Psoas muscle (tissue), 8 donors: ENCODE measurements at places on chromosomes 4 and X. TPM values are rescaled to one million over a fixed set of nuclear protein-coding genes. Genes with fewer than 3 reads are reported as not detected.

DNA sequence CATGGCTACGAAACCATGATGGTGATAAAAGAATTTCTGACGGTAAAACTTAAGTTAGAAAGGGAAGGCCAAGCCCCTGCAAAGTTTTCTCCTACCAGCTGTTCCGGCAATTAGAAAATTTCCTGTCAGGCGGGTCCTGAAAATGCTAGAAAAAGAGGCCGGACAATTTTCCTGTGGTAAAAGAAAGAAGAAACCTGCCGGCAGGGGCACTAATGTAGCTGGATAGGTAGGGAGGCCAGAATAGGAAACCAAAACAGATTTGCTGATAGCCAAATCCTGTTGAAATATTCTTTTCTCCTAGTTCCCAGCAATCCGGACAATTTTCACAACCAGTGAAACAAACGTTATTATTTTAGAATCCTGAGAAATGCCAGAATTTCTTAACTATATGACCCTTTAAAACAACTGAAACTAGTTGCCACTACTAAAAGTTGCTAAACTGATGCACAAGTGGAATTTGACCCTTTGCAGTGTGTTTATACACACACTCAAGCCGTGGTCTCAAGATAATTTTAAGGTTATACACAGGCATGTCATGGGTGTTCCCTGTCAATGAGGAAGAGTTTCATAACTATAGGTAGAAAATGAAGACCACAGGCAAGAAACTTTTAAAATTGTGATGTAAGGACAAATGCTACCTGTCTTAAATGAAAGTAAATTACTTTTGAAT lies 47.7 kb downstream of the RPS6KA3 start:
- no peak for DNase-seq

FRAS1 gene
- total RNA-seq = 0.42 TPM

ARX gene
- 4.6 TPM for total RNA-seq

PGAM4 gene
- total RNA-seq = not detected

EDNRA gene
- 2.2 TPM for total RNA-seq

GRCh38 chr4:3623106-3623505 lies 90.9 kb upstream of the LRPAP1 start:
- no peak for DNase-seq

DNA sequence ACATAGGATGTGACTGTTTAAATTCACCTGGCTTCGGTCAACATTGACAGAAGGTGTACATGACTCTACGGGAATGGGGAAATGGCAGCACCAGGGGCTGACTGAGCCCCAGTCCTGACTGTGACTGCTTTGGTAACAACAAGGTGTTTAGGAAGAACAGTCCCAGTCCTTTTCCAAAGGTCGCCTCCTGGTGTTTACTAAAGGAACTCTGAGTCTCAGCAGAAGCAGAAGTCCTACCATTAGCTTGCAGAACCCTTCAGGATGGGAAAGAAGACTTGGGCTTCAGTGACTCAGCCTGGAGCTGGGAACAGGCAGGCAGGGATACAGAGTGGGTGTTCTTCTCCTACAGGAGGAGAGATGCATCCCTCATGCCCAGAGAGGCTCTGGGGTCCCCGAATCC lies 103.3 kb downstream of the MGST2 start:
- DNase-seq = no peak

- DNase-seq = no peak
These were observed 849.3 kb upstream of the PCDH10 start for GRCh38 chr4:132299841-132300240.

PFKFB1 gene
- 10.3 TPM for total RNA-seq

TMEM150C gene
- total RNA-seq = 4.6 TPM

DNA sequence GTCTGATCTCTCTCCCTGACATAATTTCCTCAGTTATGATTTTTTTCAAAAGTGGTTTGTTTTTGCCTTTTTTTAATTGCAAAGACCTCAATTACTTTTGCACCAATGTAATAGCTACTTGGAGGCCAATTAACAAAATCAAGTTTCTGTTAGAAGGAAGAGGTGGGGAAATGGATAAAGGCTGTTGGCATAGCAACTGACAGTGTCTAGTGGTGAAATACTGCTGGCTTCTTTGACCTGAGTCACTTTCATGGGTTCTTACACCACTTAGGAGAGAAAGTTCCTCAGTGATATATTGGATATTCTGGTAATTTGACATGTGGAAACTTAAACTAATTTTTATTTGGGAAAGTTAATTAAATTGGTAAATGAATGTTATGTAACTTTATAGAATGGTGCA lies 26.5 kb upstream of the ATP8A1 start:
- DNase-seq = no peak

DNA sequence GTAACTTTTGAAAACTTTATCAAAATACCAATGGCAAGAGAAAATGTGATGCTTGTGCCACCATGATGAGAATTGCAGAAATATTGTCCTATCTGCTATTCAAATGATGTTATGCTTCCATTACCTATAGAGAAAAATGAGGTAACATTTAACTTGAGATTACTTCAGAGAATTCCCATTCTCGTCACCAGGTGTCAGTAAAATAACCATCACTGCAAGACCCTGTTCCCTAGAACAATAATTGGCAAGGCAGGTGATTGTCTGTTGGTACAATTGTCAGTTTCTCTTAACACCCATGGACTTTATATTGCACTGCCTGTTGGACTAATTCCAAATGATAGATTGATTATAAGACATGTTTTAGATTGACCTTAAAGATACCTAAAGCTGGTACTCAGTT lies 179.9 kb downstream of the GABRG1 start:
- DNase-seq = no peak

DNA sequence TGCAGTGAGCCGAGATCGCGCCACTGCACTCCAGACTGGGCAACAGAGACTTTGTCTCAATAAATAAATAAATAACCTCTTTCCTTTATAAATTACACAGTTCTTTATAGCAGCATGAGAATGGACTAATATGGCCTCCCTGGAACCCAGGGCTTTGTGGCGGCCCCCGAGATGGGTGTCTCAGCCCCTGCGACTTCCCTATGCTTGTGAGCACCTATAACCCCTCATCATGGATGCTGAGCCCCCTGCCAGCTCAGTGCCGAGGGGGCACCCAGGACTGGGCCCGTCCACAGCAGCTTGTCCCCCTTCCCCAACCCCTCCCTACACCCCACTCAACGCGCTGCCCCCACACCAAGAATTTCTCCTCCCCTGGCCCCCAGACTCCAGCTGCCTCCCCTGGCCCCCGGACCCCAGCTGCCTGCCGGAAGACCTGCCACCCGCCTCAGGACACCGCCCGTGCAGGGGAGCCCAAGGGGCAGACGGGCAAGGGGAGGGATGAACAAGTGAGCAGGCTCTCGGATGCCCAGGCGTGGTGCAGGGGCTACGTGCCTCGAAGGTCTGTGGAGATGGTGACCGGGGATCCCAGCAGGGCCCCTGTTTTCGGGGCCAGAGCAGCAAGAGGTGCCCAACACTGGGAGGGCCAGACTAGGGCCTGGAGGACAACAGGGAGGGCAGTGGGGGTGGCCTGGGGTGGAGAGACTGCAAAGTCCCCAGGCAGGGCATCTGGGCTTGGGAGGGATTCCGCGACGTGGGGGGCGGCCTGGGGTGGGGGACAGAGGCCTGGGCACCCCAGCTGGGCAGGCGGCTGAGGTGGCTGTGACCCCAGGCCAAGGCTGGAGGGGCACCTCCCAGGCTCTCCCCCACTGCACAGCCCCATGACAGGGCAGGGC lies 74.0 kb downstream of the FAM53A start:
- peak; percentile 39 for DNase-seq

GRCh38 chrX:110015032-110015431 lies 12.1 kb downstream of the TMEM164 start:
- no peak for DNase-seq
